Thoracic aorta (tissue), 2 donors: ENCODE measurements at places on chromosomes 4 and X. TPM values are rescaled to one million over a fixed set of nuclear protein-coding genes. Genes with fewer than 3 reads are reported as not detected.

The FAM156A gene
- total RNA-seq: 44.3 TPM

The GPRASP2 gene
- 8.1 TPM for total RNA-seq

The DUX4 gene
- total RNA-seq: not detected

The PASD1 gene
- total RNA-seq: not detected

The GNRHR gene
- not detected for total RNA-seq

The GAGE1 gene
- total RNA-seq: not detected

The MAGEB16 gene
- total RNA-seq: not detected

The PRRG3 gene
- 0.27 TPM for total RNA-seq

The JCHAIN gene
- total RNA-seq: 7.9 TPM

The CLGN gene
- total RNA-seq: 0.21 TPM

The DKK2 gene
- total RNA-seq: 0.27 TPM

The AREG gene
- total RNA-seq: 32.7 TPM

The MAP7D2 gene
- 0.14 TPM for total RNA-seq

The ASIC5 gene
- total RNA-seq: not detected

The DUSP21 gene
- total RNA-seq: not detected

The PROM1 gene
- 3.2 TPM for total RNA-seq
